Cortex of kidney (tissue), 1 donor: ENCODE measurements at places on chromosomes 2 and 18.

DNA sequence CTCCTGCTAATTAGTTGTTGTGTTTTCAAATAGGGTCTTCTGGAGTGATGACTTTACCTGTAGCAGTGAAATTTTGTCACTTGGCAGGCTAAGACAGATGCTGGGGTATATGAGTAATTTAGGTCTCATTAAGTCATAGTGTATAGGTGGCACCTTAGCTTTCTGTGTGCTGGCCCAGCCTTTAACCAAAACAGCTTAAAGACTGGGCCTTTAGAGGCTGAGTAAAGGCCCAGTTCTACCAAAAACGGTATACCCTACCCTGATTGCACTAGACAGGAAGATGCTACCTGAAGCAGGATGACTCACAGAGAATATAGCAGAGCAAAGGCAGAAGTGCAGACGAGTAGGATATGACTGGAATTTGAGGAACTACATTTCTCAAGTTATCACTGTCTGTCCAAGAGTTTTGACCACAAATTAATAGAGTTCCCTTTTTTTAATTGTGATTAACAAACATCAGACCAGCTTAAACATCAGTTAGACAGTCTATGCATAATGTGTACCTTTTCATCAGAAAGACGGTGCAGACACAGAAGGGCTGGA is 337.9 kb upstream of the SALL3 start:
- no peak for DNase-seq

DNA sequence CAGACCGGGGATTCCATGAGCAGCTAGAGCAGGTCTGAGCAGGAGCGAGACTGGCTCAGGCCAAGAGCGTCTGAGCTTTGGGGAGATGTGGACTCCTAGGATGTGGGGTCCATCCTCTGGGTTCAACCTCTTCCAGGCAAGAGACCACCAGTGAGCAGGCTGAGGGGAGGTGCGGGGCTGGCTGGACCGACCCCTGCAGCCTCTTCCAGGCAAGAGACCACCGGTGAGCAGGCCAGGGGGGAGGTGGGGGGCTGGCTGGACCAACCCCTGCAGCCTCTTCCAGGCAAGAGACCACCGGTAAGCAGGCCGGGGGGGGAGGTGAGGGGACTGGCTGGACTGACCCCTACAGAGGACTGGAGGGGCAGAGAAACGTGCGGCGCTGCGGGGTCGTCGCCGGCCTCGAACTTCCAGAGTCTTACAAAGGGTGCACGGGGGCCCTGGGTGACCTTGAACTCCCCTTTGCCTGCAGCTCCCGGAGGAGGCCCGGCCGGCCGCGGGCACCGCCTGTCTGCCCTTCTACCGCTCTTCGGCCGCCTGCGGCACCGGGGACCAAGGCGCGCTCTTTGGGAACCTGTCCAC is 63.4 kb downstream of the TPO start:
- DNase-seq = no peak

DNA sequence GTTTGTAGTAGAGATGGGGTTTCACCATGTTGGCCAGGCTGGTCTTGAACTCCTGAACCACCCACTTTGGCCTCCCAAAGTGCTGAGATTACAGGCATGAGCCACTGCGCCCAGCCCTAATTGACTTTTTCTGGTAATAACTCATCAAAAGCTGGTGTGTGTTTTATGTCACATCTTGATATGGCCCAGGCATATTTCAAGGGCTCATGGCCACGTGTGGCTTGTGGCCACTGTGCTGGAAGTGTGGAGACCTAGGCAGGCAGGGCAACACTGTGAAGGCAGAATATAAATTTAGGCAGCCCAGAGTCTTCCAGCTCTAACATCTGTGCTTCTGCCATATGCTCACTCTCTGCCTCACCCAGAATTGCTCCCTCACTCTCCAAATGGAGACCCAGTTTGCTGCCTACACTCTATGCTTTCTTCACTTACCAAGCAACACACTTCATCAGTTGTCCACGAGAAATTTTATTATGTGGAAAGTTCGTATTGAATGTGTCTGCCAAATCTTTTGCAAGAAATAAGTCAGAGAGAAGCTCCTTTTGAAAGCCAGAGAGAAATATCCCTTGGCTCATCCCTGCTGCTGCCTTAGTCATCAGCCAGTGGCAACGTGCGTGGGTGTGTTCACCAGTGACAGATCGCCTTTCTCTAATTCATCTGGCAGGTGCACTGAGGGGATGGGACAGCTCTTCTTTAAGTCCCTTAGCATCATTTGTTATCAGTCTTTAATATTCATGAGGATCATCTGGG is 129.4 kb upstream of the CXCR4 start:
- no peak for DNase-seq

DNA sequence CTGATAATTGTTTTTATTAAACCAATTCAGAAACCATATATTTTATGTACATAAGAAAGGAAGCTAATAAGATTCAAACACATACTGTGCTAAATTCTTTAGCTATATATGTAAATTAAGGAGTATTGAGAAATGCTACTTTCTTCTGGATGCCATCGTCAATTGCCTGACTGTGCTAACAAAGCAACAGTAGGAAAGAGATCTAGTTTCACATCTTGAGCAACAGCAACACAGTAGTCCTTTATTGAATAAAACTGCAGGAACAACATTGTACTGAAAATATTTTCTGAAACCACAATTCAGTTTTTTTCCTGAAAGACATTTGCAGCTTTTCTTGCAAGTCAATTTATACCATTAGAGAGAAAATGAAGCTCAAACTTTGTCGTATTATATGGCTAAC is 1404.9 kb upstream of the SLC39A10 start:
- DNase-seq = no peak

DNA sequence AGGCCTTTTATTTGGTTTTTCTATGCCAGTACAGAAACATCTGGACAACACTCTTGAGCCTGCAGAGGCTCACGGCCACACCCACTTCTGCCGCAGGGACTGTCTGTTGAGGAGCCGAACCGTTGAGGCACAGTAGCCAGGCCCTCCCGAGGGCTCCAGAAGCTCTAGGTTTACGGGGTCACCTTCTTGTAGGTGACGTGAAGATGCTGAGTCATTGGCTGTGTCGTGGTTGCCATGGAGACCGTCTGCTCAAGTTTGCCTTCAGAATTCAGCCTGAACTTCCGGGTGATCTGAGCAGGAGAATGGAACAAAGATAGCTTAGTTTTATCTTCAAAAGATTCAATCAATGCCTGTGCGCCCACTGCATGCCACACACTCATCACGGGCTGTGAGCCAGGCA is 25.9 kb downstream of the BOK start:
- DNase-seq = no peak

GRCh38 chr2:163565192-163565591 is 170.6 kb downstream of the FIGN start:
- DNase-seq = no peak

DNA sequence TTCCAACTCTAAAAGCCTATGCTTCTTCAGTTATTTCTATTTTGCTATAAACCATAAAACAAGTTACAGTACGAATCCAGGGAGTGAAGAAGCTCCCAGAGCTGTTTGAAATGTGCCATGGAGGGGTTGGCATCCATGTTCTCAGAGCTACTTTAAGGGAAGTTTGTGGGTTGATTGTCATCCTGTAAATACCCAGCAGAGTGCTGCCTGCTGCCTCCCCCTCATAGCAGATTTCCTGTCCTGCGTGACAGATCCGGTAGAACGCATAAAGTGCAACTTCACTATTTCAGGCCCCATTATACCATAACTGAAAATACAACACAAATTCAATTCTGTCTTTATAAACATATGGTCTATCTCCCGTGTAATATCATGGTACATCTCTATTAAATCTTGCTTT is 114.4 kb downstream of the CTNNA2 start:
- no peak for DNase-seq

- DNase-seq = no peak
These were observed 189.4 kb downstream of the GPD2 start for GRCh38 chr2:156625360-156626170.

- no peak for DNase-seq
These were observed 18.1 kb downstream of the DTNB start for GRCh38 chr2:25655316-25655715.

DNA sequence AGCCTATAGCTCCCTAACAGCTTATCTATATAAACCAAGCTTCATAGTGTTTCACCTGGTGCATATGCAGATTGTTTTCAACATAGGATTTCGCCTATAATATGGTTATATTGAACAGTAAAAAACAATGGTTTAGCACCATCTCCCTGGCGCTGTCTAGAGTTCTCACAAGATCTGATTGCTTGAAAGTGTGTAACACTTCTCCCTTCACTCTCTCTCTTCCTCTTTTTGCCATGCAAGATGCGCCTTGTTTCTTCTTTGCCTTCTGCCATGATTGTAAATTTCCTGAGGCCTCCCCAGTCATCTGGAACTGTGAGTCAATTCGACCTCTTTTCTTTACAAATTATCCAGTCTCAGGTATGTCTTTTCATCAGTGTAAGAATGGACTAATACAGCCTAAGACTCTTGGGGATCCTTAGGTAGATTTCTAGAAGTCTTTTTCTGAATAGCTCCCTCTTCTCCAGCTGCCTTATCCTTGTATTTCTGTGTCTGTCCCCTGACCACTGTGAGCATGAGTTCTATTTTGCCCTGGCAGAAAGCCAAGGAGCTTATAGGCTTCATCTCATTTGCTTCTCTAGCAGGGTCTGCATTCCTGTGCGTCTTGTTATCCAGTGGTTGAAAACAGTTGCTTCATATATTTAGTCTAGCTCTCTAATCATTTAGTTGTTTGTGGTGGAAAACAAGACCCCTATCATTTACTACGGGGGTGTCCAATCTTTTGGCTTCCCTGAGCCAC is 401.6 kb downstream of the GPD2 start:
- no peak for DNase-seq

DNA sequence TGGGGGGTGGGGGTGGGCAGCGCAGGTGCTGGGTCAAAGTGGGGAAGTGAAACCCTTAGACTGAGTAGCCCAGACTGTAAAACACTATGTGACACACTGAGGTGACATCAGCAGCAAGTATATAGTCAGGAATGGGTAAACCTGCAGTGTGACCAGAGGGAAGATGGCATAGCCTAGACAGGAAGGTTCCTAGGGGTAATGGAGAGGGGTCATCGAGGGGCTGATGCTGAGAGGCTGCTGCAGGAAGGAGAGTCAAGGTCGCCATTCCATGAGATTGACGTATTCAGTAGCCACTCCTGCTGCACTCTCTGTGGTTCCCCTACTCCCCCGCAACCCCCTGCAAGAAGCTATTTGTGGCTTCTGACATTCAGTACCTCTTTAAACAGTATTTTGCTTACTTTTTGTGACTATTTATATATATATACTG is 111.7 kb downstream of the CHST9 start:
- DNase-seq = no peak
